Activated naive CD8-positive, alpha-beta T cell treated with anti-CD3 and anti-CD28 coated beads, Interleukin-2, amount 10 ng/mL, durations not matched to agents 7 days and 5 days (primary cell): ENCODE measurements at places on chromosomes 2 and 18. TPM values are rescaled to one million over a fixed set of nuclear protein-coding genes. Genes with fewer than 3 reads are reported as not detected.

DNA sequence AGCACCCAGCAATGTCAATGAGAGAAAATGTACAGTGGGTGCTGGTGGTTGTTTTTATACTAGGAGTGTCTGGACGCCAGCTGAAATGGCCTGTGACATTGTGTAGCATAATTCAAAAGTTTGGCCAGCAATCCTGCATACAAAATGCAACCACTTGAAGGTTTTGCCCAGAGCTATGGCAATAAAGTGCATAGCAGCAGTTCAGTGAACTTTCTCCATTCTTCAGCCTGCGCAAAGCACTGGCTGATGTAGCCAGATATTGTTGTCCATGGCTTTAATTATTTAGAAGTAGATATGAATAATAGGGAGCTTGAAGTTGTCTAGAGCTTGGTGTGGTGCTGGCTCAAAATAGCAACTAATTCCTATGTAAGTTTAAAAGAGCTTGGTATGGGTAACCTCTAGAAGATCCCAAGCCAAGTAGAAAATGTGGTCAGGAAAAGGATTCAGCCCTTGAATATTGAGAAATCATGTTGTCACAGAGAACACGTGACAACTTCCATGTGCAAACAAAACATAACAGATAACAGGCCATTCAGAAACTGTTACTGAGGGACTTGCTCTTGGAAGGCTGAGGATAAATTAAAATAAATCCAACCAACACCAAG, 33.3 kb upstream of the PGAP1 start:
- DNase-seq = no peak

GRCh38 chr2:48343571-48344440, 186.1 kb upstream of the STON1 start:
- DNase-seq = no peak

The NT5DC4 gene
- total RNA-seq = not detected

- no peak for DNase-seq
Measured at GRCh38 chr2:120871016-120871635, 135.5 kb downstream of the GLI2 start.

GRCh38 chr2:213627054-213627710, 342.9 kb downstream of the SPAG16 start:
- no peak for DNase-seq

DNA sequence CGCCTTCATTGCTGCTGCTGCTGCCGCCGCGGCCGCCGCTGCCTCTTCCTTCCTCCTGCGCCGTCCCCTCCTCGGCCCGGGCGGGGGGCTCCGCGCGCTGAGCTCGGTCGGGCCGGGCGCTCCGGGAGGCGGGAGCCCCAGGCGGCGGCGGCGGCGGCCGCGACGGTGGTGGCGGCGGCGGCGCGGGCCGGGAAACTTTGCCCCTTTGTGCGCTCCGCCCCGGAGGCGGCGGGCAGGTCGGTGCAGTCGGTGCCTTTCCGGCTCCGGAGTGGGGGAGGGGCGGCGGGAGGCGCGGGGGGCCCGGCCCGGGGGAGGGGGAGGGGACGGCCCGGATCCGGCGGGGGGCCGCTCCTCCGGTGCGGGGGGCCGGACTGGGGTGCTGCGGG, 205 bp downstream of the TET3 start:
- peak; percentile 82 for DNase-seq

DNA sequence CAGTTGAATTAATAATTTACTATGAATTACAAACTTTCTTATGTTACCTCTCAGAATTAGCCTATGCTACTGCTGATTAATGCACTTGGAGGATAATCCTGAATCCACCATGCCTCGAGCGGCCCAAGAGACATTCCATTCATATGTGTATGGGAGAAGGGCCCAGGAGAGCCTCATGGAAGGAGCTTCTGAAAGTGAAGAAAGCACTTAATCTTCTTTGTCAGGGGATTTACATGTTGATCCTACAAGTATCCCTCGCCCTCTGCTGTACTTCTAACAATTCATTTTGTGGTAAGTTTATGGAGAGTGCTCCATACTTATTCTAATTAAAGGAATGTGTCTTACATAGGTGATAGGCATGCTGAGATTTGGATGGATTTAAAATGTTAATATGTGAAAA, 1189.1 kb upstream of the NXPH2 start:
- DNase-seq = no peak

GRCh38 chr2:216477283-216478035, 21.2 kb upstream of the RPL37A start:
- DNase-seq = no peak

DNA sequence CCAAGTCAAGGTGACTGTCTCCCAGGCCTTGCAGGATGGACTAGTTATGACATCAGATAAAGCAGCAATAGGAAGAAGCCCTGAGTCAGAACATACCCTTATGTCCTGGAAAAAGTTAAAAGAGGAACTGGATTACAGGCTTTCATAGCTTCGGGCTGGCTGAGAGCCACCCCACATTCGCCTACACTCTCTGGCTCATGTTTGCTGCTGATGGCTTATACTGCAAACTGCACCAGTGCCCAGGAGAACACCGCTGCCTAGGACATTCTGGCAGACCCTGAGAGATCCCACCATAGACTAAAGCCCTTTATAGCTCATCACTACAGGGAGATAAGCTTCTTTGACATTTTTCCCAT, 20.3 kb downstream of the SLC8A1 start:
- no peak for DNase-seq

GRCh38 chr2:74779587-74780135, 54.3 kb upstream of the HK2 start:
- no peak for DNase-seq

The TEX51 gene
- total RNA-seq = not detected

DNA sequence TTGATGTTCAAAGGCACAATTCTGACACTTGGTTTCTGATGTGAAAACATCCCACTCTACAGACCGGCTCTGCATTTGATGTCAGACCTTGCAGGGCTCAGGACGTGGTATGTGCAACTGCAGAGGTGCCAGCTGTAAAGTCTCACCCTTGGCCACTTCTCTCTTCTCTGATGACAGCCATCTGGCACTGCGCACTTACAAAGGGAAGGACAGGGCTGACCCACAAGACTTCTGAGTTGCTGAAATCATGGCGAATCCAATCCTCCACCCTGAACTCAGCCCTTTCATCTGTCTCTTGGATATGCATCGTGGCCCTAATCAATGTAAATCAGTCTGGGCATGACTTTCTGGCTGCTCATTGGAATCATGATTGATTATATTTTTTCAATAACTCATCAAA, 82.5 kb downstream of the SEPTIN10 start:
- no peak for DNase-seq

DNA sequence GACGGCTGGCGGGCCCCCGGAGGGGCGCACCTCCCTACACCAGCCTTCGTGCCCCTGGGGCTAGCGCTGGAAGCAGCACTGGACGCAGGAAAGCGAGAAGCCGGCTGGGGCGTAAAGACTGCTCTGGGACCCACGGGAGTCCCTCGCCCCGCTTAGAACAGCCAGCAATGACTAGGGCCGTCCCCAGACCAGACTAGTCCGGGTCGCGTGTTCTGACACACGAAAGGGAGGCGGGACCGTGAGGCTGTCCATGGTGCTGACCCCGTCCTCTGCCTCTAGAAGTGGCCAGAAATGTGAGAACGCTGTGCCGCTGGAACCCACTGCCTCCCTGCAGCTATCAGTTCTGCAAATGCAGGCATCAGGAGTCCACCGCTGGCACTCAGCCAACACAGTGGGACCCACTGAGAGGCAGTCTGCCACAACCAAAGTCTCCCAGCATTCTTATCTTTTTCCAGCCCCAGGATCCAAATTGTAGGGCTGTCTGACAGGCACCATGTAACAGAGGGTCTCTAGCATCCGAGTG, at the start of gene UCN:
Gene UCN (minus strand): TSS at position 87 of the 523 bp plus-strand sequence. CDS start 550 bp downstream, outside the sequence.
- no peak for DNase-seq

DNA sequence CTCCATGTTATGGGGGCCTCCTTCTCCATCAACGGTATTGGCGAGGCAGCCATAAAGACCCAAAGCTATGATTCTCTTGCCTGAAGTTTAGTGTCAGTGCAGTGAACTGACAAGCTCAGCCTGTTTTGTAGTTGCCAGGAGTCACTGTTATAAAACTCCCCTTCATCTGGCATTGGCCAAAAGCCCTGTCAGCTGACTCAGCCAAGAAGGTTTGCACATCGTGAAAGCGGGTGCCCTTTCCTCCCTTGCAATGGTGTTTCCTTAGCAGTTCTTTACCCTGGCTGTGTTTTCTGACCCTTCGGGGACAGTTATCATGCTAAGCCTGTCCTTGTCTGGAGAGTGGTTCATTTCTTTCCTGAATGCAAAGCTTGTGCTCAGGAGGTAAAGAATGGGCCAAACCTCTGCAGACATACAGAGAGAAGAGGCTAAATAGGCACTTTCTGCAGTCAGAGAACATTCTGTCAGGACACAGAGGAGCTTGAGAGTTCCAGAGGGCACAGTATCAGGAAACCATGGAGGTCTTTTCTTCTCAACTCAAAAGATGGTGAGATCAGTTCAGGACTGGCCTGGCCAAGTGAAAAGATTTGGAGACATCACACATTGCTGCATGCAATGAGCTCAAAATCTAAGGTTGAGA, 414.2 kb downstream of the ZNF521 start:
- no peak for DNase-seq

The MOCOS gene
- 0.23 TPM for total RNA-seq

The RAB17 gene
- total RNA-seq = not detected

DNA sequence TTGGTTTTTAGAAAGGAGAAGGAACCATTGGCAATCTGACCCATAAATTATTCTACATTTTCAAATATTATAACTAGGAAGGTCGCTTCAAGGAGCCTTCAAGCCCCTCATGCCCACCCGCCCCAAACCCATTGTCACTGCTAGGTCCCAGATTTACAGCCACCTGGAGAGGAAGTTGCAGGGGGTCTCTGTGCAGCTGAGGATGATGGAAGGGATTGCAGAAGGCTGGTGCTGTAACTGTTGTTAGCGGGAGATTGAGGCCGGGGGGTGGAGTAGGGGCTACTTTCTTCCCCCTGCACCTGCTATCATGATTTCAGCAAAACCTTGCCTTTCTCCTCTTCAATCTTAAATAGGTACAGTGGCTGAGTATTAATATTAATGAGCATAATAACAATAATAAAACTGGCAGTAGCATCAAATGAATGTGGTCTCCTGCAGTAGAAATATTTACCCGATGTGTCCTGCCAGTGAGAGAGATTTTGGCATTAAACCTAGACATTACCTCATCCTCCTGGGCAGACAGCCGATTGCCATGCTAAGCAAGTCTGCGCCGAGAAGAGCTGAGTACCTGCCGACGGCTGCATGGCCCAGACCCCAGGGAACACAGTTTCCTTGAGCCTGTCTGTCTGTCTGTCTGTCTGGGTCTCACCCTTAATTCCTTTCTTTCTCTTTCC, 225.4 kb downstream of the FAM210A start:
- no peak for DNase-seq

GRCh38 chr18:38575648-38576047, 1010.0 kb upstream of the CELF4 start:
- DNase-seq = no peak

The RTP5 gene
- total RNA-seq = 0.53 TPM

DNA sequence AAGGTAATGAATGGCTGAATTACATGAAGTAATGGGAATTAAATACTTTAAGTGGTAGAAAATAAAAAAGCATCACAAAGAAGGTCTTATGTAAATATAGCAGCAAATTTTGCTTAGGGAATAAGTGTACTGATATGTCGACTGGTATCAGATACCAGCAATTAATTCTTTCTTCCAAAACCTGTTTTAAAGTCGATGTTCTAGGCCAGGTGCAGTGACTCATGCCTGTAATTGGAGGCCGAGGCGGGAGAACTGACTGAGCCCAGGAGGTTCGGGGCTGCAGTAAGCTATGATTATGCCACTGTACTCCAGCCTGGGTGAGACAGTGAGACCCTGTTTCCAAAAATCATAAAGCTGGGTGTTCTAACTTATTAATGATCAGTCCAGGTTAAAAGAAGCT, 30.3 kb downstream of the SP3 start:
- DNase-seq = no peak

DNA sequence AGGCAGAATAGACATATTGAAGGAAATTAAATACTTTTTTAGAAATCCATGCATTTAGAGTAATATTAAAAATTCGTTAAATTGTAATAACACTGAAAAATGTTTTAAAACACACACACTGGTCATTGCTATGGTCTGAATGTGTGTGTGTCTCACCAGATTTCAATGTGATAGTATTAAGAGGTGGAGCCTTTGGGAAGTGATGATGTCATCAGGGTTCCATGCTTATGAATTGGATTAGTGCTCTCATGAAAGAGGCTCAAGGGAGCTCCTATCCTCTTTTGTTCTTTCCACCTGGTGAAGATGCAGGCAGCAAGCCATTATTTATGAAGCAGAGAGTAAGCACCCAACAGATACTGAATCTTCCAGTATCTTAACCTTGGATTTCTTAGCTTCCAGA, 441.8 kb downstream of the CDH2 start:
- no peak for DNase-seq

DNA sequence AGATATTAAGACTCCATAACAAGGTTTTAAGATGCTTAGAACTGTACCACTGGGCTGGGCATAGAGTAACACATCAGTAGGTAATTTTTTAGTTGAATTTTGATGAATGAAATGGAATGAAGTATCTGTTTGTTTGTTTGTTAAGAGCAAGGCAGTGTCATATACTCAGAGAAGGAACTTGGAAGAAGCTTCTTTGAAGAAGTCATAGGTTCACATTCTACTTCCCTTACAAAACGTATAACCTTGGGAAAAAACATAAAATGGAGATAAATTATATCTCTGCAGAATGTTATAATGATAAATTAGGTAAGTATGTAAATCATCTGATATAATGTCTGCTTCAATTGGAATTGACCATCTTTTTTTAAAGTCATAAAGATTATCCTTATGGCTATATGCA, 122.1 kb upstream of the SLC39A10 start:
- DNase-seq = no peak

The CENPA gene
- total RNA-seq = 34.4 TPM

DNA sequence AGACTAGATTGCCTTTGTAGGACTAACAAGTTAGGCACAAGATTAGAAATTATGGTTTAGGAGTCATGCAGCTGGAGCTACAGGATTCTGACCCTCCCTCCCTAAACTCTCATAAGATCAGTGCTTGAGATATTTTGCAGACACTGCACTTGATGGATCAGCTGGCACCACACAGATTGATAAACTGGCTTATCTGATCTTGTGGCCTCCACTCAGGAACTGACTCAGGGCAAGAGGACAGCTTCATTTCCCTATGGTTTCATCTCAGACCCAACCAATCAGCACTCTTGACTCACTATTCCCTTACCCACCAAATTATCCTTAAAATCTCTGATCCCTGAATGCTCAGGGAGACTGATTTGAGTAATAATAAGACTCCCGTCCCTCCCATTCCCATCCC, 152.3 kb downstream of the DIS3L2 start:
- DNase-seq = no peak

DNA sequence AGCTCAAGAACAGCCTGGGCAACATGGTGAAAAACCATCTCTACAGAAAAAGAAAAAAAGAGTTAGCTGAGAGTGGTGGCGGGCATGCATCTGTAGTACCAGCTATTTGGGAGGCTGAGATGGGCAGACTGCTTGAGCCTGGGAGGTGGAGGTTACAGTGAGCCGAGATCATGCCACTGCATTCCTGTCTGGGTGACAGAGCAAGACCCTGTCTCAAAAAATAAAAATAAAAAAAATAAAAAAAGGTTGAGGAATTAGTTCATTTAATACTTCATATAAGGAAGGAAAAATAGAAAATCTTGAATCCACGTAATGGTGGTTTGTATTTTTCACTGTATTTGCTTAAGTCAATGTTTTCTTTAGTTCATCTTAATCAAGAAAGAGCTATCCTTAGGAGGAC, 241.7 kb downstream of the TGIF1 start:
- DNase-seq = no peak
